Cardiac muscle cell (in vitro differentiated cells and primary cell): ENCODE measurements at places on chromosomes 1 and 21.
A peak's percentile ranks its signal among the peaks of the same experiment; 100 is the strongest.

DNA sequence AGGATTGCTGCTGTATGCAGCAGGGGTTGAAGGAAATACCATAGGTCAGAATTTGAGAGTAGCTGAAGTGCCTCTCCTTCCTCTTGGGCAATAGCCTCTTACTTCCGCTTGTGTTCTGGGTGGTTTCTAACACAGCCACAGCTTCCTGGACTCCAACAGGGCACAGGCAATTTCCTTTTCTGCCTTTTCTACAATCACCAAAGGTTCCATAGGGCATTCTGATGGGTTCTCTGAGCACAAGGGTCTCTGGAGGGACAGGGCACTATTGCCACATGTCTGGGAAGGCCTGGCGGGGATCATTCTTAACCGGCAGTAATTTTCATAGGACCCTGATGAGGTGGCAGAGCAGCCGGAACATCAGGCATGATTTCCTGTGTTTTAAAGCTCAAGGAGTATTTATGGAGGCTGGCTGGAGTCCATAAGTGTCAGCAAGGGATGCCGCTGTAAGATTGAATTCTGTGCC lies 5.5 kb upstream of the AGTRAP start:
- DNase-seq = no peak

GRCh38 chr1:242449661-242450060 lies 74.8 kb downstream of the PLD5 start:
- DNase-seq = no peak

DNA sequence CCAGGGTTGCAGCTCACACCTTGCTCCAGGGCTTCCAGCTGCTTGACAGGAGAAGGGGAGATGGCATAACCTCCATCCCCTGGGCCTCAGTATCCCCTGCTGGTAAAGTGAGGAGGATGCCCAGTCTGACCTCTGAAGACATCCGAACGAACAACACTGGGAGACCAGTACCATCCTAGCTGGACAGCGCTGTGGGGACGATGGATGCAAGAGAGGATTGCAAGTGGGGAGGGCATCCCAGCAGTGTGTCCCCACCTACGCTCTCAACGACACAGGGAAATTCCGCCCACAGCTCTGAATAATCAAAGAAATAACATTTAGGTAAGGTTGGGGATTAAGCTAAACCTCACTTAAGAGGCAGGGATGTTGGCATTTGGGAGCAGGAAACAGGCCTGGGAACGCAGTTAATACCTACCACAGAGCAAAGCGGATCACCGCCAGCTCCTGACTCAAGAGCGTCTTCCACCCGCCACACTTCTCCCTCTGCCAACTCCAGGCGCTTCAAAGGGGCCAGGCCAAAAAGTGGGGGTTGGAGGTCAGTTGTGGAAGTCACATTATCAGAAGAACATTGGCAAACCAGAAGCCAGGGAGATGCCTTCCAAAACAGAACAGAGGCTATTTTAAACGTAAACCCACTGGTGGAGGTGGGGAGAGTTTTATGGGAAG lies 47.6 kb downstream of the SSBP3 start:
- DNase-seq = no peak

GRCh38 chr21:44332383-44332782 lies 6.8 kb downstream of the CFAP410 start:
- no peak for DNase-seq

DNA sequence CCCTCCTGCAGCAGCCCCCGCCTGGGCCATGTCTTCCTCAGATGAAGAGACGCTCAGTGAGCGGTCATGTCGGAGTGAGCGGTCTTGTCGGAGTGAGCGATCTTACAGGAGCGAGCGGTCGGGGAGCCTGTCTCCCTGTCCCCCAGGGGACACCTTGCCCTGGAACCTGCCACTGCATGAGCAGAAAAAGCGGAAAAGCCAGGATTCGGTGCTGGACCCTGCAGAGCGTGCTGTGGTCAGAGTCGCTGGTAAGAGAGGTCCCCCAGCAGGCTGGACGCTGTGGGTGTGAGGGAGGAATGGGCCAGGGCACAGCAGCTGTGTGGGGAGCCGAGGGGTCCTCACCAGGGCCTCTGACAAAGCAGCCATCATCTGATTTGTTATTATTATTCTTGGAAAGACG lies 58.0 kb downstream of the NDUFS5 start:
- DNase-seq = no peak

DNA sequence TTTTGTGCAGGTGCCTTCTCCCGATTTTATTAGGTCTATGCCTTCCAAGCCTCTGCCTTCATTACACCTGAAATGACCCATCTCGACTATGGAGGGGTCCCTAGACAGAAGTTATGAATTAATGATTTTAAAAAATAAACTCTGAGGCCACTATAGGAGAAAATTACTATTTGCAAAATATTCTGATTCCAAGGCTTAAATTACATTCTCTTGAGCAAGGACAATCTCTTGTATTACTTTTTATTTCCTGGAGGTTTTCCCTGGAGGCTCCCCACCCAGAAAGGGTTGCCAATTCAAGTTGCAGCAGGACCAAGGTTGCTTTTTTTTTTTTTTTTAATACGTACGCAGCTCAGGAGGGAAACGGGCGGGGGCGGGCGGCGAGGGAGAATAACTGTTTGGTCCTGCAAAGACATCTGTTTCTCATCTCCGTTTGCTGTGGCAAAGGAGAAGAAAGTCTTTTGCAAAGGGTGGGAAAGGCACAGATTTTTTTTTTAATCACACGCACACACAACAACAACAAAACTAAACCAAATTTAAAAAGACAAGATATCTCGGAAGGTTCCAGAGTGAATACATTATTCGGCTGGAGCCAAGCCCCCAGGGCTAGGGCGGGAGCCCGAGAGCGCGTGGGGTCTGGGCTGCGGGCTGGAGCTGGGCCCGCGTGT lies 618 bp upstream of the SERTAD4 start:
- DNase-seq = peak; percentile 20

DNA sequence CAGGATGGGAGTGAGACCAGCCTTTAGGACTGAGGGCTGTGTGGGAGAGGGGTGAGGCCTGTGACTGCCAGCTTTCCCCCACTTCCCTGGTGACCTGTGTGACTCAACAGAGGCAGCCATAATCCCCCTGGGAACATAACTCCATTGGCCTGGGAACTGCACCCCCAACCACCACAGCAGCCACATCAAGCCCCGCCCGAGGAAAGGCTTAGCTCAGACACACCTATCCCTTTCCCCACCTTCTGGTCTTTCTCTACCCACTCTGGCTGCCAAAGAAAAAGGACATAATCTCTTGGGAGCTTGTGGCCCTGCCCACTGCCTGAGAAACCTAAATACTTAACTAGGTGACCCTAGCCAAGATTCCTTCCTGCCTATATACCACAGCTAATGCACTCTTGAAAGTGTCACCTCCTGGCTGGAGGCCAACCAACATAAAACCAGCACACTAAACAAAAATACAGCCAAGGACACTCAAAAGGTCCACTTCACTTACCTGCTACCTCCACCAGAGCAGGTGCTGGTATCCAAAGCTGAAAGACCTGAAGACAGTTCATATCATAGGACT lies 406.6 kb upstream of the CAMK1G start:
- DNase-seq = no peak

GRCh38 chr1:235943581-235944114 lies 76.9 kb upstream of the LYST start:
- DNase-seq = peak; percentile 88

DNA sequence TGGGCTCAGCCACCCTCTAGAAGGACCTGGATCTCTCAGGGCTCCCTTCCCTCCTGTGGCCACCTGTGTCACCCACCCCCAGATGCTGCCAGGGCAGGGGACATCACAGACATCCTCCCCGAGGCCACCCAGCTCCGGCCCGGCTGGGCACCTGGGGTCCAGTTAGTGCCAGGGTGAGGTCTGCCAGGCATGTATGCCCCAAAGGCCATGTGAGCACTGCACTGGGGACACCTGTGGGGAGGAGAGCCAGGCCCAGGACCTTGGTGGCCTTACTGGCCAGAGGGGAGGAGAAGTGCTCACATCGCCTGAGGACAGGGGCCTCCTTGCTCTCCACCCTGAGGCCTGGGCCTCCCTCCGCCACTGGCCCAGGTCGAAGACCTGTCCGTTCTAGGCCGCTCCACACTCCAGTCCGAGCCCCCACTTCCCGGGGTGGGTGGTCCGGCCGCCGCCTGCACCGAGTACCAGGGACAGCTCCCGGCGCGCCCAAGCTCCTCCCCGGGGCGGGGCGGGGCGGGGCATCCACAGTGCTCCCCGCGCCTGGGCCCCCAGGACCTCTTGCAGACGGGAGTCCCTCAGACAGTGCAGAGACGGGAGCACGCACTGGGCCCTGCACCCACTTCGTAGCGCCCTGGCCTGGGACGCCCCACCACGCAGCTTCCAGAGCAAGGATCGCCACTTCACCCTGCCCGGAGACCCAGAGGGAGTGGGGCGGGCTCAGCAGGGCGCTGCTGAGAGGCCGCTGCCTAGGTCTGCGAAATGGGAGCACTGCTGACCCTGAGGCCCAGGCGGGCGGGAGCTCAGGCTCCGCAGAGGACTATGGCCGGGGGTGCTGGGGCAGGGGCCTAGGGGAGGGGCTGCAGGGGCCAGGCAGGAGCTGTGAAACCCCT lies 34.3 kb upstream of the CCDC27 start:
- DNase-seq = no peak

- DNase-seq = peak; percentile 44
Observed at GRCh38 chr1:182446033-182446669, 3.8 kb upstream of the RGSL1 start.

DNA sequence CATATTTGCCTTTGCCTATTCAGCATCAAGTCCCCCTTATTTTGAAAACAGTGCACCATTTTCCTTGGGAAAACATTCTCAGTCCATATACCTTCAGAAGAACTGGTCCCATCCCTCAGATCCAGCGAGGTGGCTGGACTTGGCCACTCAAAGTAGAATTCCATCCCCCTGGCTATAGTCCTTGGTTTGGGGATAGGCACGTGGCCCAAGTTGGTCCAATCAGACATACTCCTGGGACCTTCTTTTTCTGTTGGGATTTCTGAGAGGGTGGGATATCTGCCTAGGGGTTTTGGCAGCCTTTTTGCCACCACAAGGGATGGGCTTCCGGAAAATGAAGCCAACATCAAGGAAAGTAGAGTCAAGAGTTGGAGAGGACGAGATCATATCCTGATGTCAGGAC lies 10.7 kb upstream of the MATN1 start:
- DNase-seq = no peak

- no peak for DNase-seq
Observed at GRCh38 chr1:219099307-219099706, 74.4 kb upstream of the LYPLAL1 start.

GRCh38 chr1:173453982-173454381 lies 23.2 kb upstream of the PRDX6 start:
- DNase-seq = no peak

DNA sequence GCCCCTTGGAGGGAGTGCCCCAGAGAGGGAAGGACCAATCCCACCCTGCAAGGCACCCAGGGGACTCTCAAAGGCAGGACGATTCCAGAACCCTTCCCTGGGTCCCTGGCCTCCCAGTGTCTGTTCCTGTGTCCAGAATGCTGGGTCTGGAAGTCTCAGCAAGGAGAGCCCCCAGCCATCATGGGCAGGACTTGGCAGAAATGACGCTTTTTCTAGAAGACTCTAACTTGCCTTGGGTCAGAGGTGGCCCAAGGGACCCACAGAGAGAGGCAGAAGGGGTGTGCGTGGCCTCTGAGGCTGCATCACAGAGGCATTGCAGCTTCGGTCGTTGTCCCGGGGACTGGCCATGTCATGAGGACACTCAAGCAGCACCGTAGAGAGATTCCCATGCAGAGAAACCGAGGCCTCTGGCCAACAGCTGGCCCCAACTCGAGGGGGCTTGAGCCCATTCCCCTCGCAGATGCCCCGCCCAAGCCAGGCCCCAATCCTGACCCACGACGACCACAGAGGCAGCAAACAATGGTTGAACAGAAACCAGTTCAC lies 57.8 kb downstream of the WNT9A start:
- no peak for DNase-seq

DNA sequence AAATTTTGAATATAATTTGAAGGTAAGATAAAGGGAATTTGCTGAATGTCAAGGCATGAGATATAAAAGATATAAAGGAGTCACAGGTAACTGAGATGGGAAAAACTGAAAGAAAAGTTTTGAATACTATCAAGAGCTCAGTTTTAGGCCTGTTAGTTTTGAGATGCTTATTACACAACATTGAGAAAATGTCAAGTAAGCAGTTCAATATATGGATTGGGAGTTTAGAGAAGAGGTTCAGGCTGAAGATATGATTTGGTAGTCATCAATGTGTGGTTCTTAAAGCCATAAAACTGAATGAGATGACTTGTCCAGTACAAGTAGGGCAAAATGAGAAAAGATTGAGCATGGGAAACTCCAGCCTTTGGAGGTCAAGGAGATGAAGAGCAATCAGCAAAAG lies 4.7 kb upstream of the RNPC3 start:
- DNase-seq = no peak

- peak; percentile 92 for DNase-seq
Observed at GRCh38 chr1:68232289-68233148, at the start of gene WLS. Gene WLS, minus strand, starts transcription at chr1:68232523. Its CDS starts 224 bp downstream, at chr1:68232299.

GRCh38 chr1:216450227-216450626 lies 27.0 kb upstream of the USH2A start:
- no peak for DNase-seq

GRCh38 chr1:224381880-224382548 lies 25.3 kb downstream of the CNIH4 start:
- no peak for DNase-seq

- no peak for DNase-seq
Observed at GRCh38 chr1:111811891-111812290, 56.2 kb downstream of the DDX20 start.

- DNase-seq = peak; percentile 89
Observed at GRCh38 chr1:91891454-91891853, 5.5 kb upstream of the TGFBR3 start.

GRCh38 chr1:90802622-90803021 lies 85.5 kb upstream of the BARHL2 start:
- DNase-seq = no peak

DNA sequence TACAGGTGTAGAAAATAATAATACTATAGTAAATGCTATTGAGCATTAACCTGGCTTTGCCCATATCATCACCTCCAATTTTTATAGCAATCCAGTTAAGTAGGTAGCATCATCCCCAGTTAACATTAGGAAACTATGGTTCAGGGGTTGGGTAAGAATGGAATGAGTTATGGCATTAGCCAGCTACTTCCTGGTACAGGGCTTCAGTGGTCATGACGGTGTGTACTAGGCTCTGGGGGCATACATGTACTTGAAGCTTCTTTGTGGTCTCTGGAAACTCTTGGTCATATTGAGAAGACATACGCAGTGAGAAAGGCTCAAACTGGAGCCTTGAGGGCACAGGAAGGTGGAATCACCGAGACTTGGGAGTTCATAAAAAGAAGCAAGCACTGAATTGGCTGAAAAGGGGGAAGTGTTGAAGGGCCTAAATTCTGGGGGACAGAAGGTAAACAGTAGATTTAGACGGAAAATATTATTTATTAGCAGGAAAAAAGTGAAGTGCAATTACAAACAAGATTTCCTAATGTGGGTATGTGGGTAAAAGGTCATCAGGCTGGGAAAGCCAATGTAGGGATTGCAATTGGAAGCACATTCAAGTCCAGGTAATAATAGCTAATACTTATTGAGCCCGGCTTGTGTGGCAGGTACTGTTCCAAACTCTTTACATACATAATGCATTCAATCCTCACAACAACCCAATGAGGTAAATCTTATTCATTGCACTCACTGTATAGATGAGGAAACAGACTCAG lies 114.2 kb upstream of the ATP1A1 start:
- no peak for DNase-seq

- no peak for DNase-seq
Observed at GRCh38 chr1:151327903-151328674, 873 bp upstream of the PI4KB start.
